Posterior vena cava (tissue), 2 donors: ENCODE measurements at places on chromosomes 2 and 18. TPM values are rescaled to one million over a fixed set of nuclear protein-coding genes. Genes with fewer than 3 reads are reported as not detected.

DNA sequence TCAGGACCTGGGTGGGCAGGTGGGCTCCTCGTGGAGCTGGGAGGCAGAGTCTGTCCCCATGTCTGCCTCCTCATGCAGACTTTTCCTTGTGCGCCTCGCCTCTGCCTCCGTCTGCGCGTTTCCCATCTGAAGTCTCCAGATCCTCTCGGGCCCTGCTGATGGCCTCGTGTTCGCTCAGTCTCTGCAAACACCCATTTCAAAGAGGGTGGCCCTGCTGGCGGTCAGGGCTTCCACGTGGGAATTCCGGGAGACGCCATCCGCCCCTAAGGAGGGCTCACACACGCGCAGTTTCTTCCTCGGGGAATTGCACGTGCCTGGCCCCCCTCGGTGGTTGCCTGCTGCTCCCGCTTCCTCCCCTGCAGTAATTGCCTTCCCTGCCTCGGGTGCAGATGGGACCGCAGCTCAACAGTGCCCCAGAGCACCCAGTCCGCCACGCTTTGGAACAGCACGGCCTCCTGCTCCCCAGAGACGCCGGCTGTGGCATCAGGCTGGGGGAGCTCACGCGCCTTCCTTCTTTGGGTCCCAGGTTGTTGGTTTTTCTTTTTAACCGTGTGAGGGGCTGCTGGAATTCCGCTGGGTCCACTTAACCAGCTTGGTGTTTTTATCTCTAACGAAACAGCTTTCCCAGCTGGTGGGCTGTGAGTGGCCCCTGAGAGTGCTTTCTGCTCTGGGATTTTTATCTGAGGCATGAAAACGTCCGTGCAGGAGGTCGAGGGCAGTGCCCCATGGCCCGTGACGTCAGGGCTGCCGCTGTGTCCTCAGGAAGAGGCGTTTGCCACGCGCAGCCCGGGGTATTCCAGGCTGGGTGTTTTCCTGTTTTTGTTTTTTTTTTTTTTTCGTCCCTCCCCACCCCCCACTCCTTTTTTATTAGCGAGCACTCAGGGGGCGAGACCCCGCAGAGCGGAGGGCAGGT is 16.1 kb downstream of the NFATC1 start:
- peak; percentile 76 for DNase-seq

DNA sequence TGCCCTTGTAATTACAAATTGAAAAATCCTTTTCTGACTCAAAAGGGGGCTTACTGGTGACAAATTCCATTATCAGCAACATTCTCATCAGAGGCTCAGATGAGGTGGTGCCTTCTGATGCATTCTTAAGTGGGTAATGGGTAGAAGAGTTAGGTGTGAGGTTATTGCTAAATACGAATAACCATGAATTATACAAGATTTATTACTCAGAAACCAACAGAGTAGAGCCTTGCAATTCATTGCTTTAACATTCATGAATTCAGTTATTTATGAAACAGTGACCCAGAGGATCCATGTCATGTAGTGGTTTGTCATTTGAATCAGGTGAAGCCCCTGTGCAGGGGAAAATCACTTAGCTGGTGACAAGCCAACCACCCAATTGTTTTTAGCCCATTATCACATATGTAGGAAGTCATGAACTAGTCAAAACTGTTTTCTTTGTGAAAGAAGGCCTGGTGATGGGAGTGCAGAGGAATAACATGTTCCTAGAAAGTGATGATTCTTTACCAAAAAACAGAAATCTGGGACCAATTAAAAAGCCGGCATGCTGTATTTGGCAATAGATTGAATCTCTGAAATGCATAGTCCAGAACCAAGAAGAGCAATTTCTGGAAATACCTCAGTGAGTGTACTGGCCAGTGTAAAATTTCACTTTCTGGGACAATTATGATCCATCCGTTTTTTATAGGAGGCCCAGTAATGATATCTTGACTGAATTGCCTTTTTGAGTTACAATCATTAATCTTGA is 70.2 kb downstream of the CRIM1 start:
- no peak for DNase-seq

- no peak for DNase-seq
These were observed 10.0 kb upstream of the MTERF4 start for GRCh38 chr2:241112046-241112445.

LIMS3 gene
- total RNA-seq = 4.9 TPM

LRRC30 gene
- not detected for total RNA-seq
